ENCODE measurements at places on chromosomes 11 and 22.

DNA sequence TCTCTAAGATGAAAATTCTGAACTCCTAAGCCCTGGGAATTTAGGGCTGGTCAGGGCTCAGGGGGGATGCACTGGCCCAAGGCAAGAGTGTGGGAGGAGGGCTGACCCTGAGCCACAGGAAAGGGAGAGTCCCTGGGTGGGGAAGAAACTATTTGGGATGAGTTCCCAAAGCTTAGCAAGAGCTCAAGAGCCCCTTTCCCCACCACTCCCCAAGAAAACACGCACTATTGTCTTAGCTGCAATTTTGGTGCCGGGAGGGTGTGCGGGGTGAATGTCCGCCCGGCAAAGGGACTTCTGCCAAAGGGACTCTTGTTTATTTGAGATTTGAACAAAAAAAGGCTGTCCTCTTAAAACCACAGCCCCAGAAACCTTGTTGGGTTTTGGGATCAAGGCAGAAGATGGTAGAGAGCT lies 37.0 kb downstream of the KIAA1671 start:
- no peak for DNase-seq

- DNase-seq, result no peak
These were observed 515.2 kb upstream of the TENM4 start for GRCh38 chr11:79956061-79956460.

GRCh38 chr11:72535194-72535547 lies 100.8 kb upstream of the CLPB start:
- DNase-seq, result no peak

DNA sequence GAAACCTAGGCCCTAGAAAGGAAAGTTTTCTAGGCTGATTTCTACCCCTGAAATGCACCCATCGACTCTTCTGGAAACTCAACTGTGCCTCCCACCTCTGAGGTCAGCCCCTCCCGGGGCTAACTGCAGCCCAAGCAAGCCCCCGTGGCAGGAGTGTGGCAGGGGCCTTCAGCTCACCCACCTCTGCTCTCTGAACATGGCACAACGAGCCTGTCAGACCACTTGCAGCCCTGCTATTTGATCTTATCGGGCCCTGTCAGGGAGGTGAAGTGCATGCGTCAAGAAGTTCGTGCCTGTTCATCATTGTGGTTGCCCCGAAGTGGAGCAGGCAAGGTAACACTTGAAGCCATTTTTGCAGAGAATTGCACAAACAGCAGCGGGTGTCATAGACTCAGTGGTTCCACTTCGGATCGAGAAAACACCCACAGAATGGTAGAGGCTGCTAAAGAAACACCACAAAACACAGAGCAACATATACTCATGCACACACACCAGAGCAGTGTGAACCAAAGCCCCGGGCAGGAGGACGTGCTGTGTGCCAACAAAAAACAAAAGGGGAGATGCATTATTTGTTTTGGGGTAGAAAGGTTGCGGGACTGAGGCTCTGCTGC lies 262.7 kb downstream of the ETS1 start:
- no peak for DNase-seq

GRCh38 chr11:88297421-88297820 lies 40.1 kb downstream of the CTSC start:
- no peak for DNase-seq

- no peak for DNase-seq
These were observed 31.6 kb upstream of the ACCSL start for GRCh38 chr11:44016131-44016530.

DNA sequence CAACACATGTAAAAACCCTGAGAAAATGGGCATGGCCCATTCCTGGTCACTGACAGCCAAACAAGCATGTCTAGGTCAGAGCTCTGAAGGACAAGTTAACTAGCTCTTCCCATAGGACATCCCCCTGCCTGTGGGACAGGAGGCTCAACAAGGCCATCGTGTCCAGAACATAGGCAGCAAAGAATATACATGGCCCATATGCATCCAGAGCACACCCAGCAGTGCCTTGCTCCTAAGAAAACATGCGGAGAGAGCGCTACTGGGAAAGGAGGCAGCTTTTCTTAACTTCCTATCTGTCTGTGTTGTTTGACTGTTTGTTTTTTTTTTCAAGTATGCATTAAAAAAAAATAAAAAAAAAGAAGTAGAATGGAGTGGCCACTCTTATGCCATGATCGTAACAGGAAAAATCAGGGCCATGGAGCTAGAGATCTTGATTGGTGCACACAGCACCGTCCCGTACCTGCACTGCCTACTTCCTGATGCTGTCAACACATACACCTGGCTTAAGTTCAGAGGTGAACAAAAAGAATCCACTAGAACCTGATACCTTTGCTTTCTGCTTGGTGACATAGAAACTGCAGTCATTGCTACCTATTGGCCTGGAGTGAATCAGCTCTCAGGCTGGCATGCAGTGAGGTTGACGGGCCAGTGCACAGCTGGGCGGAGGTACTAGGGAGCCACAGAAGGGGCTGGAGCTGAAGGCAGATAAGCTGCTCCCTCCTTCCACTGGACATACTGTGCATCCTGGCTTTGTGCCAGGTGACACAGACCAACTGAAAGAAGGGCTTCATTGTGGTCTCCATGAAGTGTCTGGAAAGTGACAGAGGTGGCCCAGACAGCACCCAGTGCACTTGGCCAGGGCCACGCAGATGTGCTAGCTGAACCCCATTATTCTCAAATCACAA lies 11.9 kb downstream of the UFD1 start:
- DNase-seq, result no peak

GRCh38 chr22:47575291-47575690 lies 812.8 kb downstream of the TBC1D22A start:
- DNase-seq, result no peak

DNA sequence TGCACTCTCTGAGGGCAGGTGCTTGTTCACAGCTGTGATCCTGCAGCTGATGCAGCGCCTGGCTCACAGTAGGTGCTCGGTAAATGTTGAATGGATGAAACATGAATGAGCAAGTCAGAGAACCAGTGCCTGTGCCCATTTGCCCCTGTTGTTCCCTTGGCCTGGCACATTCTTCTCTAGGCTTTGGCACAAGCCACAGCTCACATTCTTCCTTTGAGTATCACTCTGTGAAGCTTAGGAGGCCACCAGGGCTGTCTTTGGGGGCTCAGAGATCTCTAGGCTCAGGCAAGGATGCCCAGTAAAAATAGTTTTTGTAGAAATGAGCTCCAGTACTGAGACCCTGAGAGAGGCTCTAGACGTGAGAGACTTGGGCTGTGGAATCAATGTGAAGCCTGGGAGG lies 144.6 kb upstream of the NAV2 start:
- DNase-seq, result no peak

DNA sequence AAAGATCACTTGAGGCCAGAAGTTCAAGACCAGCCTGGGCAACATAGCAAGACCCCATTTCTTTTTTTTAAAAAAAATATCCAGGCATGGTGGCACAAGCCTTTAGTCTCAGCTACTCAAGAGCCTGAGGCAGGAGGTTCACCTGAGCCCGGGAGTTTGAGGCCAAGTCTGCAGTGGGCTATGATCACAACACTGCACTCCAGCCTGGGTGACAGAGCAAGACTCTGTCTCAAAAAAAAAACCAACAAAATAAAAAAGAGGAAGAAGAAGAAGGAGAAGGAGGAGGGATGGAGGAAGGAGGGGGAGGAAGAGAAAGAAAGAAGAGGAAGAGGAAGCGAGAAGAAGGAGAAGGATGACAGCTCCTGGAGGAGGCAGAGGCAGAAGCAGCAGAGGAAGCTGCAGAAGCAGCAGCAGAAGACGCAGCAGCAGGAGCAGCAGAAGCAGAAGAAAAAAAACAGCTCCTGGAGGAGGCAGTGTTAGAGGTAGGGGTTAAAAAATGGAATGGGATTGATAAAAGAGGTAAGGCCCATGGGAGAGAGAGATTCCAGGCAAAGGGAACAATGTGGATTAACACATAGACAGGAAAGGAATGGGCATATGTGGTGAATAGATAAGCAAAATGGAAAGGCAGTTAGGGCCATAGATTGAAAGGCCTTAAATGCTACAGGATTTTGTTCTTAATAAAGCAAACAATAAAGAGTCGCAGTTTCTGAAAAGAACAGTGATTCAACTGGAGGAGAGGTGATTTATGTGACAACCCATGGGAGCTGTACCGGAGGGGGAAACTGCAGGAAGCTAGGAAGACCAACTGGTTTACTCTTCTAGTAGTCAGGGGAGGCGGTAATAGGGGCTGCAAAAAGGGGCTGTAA lies 10.9 kb downstream of the PRCP start:
- no peak for DNase-seq

Data from NT2/D1 (cell line).